ENCODE measurements at places on chromosomes 11 and 22.

DNA sequence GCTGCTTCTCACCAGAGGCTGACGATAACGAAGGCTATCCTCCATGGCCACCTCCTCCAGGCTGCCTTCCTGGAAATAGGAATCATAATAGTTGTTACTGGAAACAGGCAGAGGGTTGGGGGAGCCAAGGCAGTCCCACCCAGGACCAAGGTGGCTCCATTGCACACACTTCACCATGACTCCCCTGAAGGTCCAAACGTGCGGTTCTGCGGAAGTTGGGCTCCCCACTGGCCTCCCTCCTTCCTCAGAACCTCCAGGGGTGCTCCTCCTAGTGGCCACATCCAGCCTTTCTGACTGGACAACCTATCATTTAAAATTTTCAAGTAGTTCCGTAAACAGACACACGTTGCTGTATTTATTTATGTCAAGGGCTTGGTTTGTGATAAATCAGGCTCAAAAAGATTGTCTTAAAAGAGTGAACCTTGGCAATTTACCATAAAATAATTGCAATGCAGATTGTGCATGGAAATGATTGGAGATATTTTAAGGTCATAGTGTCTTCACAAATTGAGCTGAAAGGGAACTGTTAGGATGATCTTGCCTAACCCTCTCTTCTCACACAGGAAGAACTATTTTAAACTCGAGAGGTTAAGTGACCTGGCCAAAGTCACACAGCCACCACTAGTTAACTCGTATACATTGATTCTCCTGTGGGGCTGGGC lies 1.4 kb upstream of the TCN2 start:
- peak; percentile 26 for DNase-seq

DNA sequence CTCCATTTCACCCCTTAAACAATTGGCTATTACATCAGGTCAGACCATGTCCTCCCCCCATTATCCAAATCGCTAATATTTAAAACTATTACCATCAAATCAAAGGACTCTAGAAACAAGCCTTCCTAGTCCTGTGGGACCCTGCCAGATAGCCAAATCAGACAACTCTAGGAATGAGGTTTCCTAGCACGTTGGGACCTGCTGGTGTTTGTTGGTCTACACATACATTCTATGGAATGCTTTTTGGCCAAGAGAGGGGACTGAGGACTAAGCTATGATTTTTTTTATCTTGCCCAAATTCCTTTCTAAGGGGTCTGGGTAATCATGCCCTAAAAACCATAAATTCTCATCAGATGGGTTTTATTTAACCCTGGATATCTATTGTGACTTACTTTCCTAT lies 14.1 kb upstream of the SELENOH start:
- no peak for DNase-seq

DNA sequence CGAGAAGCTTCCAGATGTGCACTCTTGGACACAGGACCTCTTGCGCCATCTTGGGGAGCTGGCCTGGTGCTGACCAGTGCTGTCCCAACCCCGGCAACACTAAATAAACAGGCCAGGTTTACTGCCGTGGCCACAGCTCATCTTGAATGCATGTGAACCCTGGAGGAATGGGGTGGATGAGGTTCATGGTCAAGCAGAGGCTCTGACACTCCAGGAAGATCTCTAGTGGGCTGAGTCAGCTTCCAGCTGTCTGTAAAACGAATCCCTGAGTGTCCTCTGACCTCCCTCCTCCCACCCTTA lies 51.8 kb downstream of the ALX4 start:
- no peak for DNase-seq

DNA sequence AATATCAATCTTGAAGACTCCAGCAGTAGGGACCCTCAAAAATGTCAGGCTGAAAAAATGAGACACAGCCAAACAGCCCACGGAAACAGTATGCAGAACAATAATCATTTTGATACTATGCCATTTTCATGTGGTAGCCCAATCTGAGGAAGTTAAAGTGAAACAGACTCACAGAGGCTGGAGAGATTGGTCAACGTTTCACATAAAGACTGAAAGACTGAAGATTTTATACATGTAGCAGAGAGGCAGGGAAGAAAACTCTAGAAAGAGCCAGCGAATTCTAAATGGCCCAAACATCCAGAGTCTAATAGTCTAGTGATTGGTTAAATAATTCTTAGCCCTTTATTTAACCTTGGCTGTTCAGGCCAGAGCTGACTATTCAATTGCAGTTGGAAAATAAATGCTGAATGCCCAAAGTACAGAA lies 49.4 kb downstream of the MAML2 start:
- DNase-seq, result no peak

DNA sequence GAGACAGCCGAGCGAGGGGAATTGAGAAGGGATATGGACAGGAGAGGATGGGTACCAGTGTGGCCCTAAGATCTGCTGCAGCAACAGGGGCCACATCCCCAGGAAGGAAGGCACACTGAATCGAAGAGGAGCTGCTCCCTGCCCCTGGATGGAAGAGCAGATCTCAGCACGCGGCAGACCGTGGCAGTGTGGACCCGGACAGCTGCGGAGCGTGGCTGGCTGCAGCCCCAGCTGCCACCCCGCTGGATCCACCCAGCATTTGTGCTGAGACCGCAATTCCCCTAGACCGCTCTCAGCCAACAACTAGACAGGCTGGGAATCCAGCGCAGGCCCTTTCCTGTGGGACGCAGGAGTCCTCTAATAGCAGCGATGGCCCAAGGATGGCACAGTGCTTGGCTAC lies 94.7 kb downstream of the NECTIN1 start:
- DNase-seq, result no peak

DNA sequence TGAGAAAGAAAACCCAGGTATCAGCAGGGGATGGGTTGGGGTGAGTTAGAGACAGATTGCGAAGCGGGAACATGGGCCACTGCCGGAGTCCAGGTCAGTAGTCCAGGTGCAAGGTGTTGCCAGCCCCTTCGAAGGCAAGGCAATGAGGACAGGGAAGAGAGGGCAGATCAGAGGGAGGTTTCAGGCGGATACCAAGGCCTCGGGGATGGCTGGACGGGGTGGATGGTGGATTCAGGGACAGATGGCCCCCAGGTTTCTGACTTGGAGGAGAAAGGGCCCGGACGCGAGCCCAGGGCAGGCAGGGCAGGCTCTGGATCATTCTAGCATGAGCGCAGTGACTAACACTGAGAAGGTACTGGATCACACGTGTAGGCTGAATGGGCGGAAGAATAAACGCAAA lies 25.4 kb upstream of the IGSF9B start:
- DNase-seq, result no peak

DNA sequence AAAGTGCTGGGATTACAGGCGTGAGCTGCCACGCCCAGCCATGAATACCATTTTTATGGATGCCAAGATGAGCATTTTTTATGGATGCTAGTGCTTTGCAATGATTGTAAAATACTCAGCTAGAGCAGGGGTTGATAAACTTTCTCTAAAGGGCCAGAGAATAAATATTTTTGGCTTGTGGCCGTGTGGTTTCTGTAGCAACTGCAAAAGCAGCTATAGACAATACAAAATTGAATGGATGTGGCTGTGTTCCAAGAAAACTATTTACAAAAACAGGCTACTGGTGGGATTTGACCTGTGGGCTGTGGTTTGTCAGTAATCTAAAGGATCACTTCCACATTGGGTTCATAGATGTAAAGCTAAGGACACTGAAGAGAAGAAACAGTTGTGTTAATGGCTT lies 56.0 kb downstream of the COMMD9 start:
- DNase-seq, result no peak

DNA sequence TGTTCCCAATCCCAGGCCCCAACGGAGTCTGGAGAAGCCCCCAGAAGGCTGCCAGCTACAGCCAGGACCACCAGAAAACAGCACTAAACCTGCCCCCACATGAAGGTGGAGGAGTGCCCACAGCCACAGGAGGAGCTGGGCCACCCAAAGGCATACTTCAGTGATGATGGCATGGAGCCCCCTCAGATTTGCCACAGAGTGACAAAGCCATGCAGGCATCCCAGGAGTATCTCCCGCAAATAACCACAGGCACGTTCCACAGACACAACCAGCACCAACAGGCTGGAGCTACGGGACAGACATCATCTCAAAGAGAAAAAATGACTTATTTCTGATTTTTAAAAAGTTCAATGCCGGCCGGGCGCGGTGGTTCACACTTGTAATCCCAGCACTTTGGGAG lies 10.6 kb downstream of the CARS1 start:
- no peak for DNase-seq

DNA sequence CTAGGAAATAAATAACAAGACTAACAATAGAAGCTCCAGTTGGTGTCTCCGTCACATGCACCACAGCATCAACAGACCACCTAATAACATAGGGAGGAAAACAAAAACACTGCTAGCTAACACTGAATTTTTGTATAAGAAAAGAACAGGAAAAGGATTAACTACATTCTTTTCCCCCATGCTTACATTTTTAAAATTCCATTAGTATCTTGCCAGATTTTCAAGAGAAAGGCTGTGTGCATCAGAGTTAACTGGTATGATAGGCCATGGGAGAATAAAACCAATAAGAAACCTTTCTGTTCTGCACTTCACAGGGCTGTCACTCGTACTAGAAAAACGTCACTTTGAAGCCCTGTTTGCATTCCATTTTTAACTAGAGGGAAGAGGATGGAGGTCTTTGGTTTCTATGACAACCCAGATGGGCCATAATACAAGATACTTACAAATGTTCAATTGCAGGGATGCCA lies 79.0 kb downstream of the LARGE2 start:
- DNase-seq, result peak; percentile 47

DNA sequence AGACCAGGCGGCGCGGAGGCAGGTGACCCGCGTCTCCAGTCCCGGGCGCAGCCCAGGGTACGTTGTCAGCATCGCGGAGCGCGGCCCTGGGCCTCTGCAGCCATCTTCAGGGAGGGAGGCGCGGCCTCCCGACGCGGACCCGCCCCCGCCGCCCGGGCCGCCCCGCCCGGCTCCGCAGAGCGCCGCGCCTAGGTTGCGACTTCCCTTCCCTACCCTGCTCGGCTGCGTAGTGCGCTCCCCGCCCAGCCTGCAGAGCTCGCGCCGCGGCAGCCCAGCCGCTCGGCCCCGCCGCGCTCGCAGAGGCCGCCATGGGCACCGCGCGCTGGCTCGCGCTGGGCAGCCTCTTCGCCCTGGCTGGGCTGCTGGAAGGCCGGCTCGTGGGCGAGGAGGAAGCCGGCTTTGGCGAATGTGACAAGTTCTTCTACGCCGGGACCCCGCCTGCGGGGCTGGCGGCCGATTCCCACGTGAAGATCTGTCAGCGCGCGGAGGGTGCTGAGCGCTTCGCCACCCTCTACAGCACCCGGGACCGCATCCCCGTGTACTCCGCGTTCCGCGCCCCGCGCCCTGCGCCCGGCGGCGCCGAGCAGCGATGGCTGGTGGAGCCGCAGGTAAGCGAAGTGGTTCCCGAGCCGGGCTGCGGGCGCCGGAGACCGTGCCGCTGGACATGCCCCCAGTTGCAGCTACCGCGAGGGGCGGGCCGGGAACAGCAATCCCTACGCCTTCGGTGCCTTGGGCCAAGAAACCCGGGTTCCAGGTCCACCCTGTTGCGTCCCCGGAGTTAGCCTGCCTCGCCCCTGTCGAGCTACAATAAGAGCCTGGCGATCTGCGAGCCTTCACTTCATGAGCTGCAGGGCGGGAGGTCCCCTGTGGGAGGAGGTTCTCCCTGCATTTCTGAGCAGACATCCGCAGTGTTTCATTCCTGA lies at the start of gene ENDOD1:
ENDOD1 (plus strand) TSS at position 227 of the 923 bp plus-strand sequence; CDS start at position 309, 82 bp downstream.
- peak; percentile 18 for DNase-seq

- no peak for DNase-seq
These were observed 861.4 kb upstream of the RAG2 start for GRCh38 chr11:37459456-37459855.

DNA sequence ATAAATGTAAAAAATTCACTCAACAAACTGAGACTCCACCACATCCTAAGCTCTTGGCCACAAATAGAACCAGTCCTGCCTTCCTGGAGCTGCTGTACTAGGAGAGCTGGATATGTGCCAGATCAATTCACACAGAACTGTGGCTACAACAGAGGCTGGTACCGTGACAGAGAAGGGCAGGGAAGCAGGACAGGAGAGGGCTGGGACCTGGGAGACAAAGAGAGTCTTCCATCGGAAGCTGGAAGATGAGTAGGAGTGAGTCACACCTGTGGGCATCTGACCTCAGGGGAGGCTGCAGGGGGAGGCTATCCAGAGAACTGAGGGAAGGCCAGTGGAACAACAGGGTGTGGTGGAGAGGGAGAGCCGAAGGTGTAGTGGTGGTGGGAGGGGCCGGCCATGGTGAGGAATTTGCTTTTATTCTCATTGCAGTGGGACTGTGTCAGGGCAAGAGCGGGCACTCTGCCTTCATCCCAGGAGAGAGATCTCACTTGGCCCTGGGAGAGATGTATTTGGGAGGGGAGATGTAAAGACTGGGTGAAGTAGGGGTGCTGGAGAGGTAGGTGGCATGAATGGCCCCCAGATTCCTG lies 1.9 kb upstream of the LTBP3 start:
- peak; percentile 94 for DNase-seq

GRCh38 chr11:119759324-119759723 lies 30.3 kb upstream of the NECTIN1 start:
- DNase-seq, result peak; percentile 62

DNA sequence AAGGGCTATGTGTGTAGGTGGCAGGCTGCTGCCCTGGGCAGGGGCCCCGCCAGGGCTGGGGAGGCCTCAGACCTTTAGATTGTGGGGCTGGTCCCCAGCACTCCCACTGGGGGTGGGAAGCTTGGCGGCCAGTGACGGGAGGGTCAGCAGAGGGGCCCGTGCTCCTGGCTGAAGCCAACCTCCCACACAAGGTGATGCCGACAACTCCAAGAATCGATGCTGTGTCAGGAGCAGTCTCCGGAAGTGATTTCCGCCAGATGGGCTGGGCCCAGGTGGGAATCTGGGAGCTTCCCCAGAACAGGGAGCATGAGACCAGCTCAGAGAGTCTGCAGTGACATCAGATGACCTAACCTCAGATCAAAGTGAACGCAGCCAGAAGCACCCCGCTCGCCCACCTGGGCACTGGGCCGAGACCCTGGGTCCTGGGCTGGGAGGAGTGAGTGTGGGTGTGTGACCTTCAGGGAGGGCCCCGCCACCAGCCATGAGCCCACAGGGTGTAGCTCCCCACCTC lies 7.7 kb downstream of the TRPM5 start:
- DNase-seq, result no peak

DNA sequence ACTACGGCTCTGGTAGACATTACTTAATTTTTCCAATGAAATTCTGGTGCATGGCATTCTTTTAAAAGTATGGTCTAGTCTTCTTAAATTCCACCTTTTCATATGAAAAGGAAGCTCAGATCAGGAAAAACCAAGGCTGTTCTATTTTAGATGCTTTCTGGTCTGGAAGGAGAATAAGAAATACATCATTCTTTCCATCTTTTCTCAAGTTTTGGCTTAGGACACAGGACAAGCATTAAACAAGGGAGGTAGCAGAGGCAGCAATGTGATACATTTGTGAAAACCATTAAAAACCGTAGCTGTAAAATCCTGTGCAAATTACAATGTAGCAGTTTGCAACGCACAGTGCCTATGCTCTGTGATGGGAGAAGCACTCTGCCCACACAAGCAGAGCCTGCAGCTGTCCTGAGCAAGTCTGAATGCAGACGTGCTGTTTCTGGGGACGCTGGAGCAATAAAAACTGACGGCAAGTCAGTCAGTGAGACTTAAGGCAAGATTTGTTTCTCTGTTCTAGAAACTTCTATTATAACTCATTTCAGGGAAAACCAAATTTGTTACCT lies 23.7 kb downstream of the NAP1L4 start:
- DNase-seq, result no peak

- no peak for DNase-seq
These were observed 290.0 kb downstream of the TBC1D22A start for GRCh38 chr22:47052236-47053012.
